ENCODE measurements at places on chromosomes 11 and 22.

DNA sequence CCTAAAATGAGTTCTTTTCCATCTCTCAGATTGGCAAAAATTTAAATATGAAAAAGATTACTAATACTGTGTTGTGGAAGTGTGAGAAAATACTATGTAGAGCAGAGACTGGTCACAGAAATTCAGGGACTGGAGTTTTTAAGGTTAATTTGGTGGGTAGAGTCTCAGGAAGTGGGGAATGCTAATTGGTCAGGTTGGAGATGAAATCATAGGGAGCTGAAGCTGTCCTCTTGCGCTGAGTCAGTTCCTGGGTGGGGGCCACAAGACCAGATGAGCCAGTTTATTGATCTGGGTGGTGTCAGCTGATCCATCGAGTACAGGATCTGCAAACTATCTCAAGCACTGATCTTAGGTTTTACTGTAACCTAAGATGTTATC, 29.4 kb upstream of the TMEM86A start:
- DNase-seq: no peak

DNA sequence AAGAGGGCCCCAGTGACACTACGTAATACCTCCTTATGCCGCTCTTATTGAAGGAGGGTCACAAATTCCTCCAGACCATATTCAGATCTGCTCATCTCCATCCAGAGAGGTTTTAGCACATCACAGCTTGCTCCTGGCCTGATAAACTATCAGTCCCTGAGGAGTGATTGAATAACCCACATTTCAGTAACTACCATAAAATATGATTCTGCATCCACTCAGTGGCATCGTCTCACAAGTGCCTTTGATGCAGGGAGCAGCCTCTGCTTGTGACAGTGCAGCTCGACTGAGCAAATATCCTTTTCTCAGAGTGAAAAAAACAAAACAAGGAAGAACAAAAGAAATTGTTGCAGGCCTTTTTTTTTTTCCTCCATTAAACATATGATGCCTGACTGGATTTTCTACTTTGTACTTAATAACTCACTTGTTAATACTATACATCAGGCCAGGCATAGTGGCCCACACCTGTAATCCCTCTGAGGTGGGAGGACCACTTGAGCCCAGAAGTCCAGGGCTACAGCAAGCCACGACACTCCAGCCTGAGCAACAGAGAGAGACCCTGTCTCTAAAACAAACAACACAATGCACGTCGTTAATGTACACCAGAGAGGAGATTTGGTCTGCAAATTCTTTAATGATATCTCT, 64.5 kb downstream of the DDX10 start:
- DNase-seq: no peak

DNA sequence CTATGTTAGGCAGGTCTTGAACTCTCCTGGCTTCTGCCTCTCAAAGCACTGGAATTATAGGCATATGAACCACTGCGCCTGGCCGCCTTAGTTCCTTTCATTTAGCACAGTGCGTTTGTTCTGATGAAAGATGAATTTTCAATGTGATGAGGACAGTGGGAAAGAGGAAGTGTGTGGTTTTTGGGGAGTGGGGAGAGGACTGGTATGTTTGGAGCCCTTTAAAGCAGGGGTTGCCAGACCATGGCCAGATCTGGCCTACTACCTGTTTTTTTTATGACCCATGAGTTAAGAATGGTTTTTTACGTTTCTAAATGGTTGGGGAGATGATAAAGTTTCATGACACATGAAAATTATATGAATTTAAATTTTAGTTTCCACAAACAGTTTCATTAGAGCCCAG, 12.5 kb downstream of the ATXN10 start:
- no peak for DNase-seq

- no peak for DNase-seq
Measured at GRCh38 chr11:130407978-130408377, 20.4 kb downstream of the ADAMTS8 start.

DNA sequence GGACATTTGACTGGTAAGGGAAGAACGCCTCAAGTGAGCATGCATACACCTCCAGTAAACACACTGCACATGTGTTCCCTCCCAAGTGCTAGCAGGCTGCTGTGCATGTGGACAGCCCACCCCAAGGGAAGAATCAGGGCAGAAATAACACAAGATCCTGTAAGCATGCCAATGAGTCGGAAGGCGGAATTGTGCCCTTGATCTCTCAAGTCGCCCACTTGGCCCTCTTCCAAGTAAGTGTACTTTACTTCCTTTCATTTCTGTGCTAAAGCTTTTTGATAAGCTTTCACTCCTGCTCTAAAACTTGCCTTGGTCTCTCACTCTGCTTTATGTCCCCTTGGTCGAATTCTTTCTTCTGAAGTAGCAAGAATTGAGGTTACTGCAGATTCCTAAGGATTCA, 139.6 kb downstream of the TRPC6 start:
- no peak for DNase-seq

DNA sequence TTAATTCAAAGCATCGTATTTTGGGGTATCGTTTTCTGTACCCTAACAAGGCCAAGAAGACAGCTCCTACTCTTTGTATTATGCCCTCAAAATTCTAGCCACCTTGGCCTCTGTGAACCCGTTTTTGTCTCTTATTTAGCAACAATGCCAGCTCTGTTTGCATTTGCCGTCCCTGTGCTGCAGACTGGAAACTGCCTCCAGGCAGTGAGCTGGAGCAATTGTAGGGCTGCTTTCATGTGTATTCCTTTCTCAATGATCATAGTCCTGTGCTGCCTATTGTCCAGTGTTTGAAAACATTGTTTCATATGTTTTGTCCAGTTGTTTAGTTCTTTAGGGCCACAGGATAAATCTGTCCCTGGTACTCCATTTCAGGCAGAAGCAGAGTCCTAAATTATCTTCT, 19.9 kb upstream of the BACE1-AS start:
- no peak for DNase-seq

- DNase-seq: no peak
Measured at GRCh38 chr11:92149996-92150395, 74.6 kb upstream of the FAT3 start.

Measured in activated naive CD4-positive, alpha-beta T cell (primary cell).